Thoracic aorta (tissue), 2 donors: ENCODE measurements at places on chromosomes 1 and 21.

GRCh38 chr1:155125946-155126555 lies 1.6 kb upstream of the EFNA1 start:
- peaks cover 17% of the 10 kb centered on the region for H3K4me1 ChIP-seq
- no peaks in the 10 kb centered on the region for H3K27me3 ChIP-seq
- no peak for DNase-seq
- peak overlapping the region; percentile 80 for H3K4me3 ChIP-seq

GRCh38 chr1:187481581-187482148 lies 652.9 kb downstream of the PLA2G4A start:
- no peaks in the 10 kb centered on the region for H3K4me1 ChIP-seq
- no peak for DNase-seq
- no peaks in the 10 kb centered on the region for H3K36me3 ChIP-seq
- H3K4me3 ChIP-seq, result no peak overlapping the region
- H3K27ac ChIP-seq, result no peak overlapping the region

- H3K4me3 ChIP-seq, result no peak overlapping the region
- no peak overlapping the region for H3K27ac ChIP-seq
- no peaks in the 10 kb centered on the region for H3K27me3 ChIP-seq
- no peaks in the 10 kb centered on the region for H3K4me1 ChIP-seq
Observed at GRCh38 chr1:115807723-115808122, 33.2 kb downstream of the NHLH2 start.

- peak overlapping the region; percentile 58 for H3K4me3 ChIP-seq
- H3K36me3 ChIP-seq, result no peaks in the 10 kb centered on the region
Observed at GRCh38 chr1:2982615-2983318, 38.5 kb upstream of the ACTRT2 start.

DNA sequence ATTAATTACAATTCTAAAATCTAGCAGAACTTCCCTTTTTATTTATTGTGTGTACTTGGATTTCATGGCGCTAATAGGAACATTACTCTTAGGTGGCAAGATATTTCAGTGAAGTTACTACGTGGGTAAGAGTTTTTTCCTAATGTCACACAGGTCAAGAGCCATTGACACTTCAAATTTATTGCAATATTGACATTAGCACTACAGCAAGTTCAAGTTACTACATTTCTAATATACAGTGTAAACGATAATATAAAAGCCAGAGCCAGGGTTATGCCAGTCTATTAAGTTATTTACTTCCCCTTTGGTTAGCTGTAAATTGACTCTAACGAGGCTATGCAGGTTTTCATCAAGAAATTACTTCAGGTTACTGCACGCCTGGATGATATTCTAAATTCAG lies 29.7 kb downstream of the CHODL start:
- no peaks in the 10 kb centered on the region for H3K36me3 ChIP-seq
- DNase-seq, result no peak
- H3K4me3 ChIP-seq, result no peak overlapping the region
- H3K27ac ChIP-seq, result no peak overlapping the region

GRCh38 chr1:232667778-232668165 lies 37.8 kb upstream of the SIPA1L2 start:
- no peak overlapping the region for H3K27ac ChIP-seq
- no peaks in the 10 kb centered on the region for H3K36me3 ChIP-seq
- no peak for DNase-seq
- no peaks in the 10 kb centered on the region for H3K4me1 ChIP-seq
- no peak overlapping the region for H3K4me3 ChIP-seq
- no peaks in the 10 kb centered on the region for H3K27me3 ChIP-seq

- H3K27me3 ChIP-seq, result no peaks in the 10 kb centered on the region
- no peak overlapping the region for H3K4me3 ChIP-seq
- no peak for DNase-seq
- H3K27ac ChIP-seq, result no peak overlapping the region
- no peaks in the 10 kb centered on the region for H3K4me1 ChIP-seq
Observed at GRCh38 chr1:246280551-246280950, 226.5 kb downstream of the SMYD3 start.

DNA sequence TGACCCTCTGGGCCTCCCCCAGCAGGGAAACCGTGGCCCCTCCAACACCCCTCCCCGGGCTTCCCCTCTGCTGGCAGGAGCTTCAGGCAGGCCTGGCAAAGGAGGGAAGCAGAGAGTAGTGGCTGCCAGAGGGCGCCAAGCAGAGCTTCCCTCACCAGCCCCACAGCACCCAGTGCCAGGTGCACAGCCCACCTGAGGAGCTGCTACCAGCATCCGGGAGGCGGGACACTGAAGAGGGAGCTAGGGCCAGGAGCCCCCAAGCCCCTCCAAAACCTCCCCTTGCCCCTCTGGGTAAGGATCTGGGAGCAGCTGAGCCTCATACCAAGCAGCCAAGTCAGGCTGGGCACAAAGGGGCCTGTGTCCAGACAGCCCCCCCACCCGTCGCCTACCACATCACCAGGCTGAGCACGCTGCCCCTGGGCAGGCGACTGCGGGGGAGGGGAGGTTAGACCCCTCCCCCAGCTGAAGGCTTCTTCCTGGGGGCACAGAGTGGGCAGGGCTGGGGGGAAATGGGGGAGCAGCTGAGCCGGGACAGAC lies 19.6 kb downstream of the CCDC24 start:
- H3K27ac ChIP-seq, result no peak overlapping the region
- DNase-seq, result no peak

- no peak for DNase-seq
- H3K27ac ChIP-seq, result no peak overlapping the region
- no peaks in the 10 kb centered on the region for H3K27me3 ChIP-seq
- no peak overlapping the region for H3K4me3 ChIP-seq
Observed at GRCh38 chr21:45372732-45373355, 32.1 kb upstream of the COL18A1 start.

DNA sequence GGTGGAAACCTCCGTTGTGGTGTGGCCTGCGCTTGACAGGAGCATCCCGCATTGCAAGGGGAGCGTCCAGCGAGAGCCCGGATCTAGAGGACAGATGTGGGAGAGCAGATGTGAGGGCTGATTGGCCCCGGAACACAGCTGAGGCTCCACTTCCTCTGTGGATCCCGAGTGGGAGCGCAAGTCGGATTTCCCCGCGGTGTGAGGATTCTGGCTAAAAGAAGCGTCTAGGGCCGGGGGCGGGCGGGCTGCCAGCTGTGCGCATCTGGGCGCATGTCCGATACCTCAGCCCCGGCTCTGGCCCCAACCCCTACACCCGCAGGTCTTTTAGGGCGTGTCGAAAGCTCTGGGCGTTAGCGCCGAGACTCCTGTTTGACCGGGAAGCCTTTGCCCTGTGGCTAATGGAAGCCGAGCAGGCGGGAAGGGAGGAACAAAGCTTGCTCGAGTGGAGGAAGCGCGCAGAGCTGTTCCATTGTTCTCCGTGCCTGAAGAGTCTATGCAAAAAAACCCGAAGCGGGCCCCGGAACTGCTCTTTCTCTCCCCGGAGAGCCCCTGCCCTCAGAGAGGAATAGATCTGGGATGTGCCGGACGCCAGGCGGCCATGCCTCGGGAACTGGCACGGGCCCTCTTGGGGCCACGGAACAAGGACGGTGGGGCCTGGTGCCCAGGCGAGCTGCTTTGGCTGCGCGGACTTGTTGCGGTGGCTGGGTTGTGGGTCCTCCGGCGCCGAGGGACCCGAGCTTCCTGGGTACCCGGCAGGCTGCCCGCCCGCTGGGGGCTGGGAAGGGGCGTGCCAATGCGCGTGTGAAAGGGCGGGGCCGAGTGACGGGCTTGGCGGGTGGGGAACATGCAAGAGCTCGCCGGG lies 111.1 kb downstream of the NAV1 start:
- peak; percentile 42 for DNase-seq
- H3K27ac ChIP-seq, result peak overlapping the region; percentile 47
- no peaks in the 10 kb centered on the region for H3K36me3 ChIP-seq
- no peaks in the 10 kb centered on the region for H3K27me3 ChIP-seq
- peaks cover 23% of the 10 kb centered on the region for H3K4me1 ChIP-seq

- no peaks in the 10 kb centered on the region for H3K36me3 ChIP-seq
- DNase-seq, result no peak
- H3K27me3 ChIP-seq, result no peaks in the 10 kb centered on the region
- H3K4me3 ChIP-seq, result no peak overlapping the region
- no peak overlapping the region for H3K27ac ChIP-seq
Observed at GRCh38 chr21:14414932-14415508, 32.1 kb upstream of the HSPA13 start.

DNA sequence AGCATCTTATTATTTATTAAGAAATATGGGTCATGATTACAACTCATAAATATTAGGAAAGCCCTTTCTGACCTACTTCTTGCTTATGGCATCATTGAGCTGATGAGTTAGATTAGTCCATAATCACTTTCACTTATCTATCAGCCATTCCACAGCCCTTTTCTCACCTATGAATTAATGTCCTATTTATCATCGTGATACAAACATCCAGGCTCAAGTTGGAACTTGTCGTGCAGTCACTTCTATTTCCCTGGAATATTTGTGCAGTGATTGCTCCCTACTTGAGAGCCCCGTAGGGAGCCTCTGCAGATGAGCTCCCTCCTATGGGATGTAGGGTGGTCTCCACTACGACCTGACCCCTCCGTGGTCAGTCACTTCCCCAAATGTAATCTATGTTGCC lies 8.1 kb upstream of the F3 start:
- H3K4me3 ChIP-seq, result no peak overlapping the region
- no peak overlapping the region for H3K27ac ChIP-seq
- no peaks in the 10 kb centered on the region for H3K36me3 ChIP-seq
- DNase-seq, result no peak

DNA sequence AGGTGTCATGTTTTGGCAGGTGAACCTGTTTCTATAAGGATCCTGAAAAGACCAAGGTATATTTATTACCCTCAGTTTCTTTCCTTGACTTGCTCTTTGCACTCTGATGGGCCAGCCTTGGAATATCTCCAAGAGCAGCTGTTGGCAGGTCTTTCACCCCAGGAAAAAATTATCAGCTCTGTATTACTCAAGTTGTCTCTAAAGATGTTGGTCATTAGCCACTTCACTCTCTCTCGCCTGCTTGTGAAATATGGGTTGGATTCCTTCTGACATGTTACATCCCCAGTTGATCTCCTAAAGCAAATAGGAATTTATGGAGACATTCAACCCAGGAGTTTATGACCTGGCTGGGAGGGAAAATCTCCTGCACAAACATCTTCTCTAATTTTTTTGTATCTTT lies 85.9 kb downstream of the KCNJ15 start:
- H3K36me3 ChIP-seq, result no peaks in the 10 kb centered on the region
- no peak for DNase-seq
- peak overlapping the region; percentile 95 for H3K27ac ChIP-seq
- no peaks in the 10 kb centered on the region for H3K27me3 ChIP-seq
- peaks cover 22% of the 10 kb centered on the region for H3K4me1 ChIP-seq

- H3K4me3 ChIP-seq, result no peak overlapping the region
- no peaks in the 10 kb centered on the region for H3K27me3 ChIP-seq
- H3K4me1 ChIP-seq, result peaks cover 21% of the 10 kb centered on the region
- no peak for DNase-seq
Observed at GRCh38 chr21:33667636-33668035, 25.3 kb downstream of the ITSN1 start.

DNA sequence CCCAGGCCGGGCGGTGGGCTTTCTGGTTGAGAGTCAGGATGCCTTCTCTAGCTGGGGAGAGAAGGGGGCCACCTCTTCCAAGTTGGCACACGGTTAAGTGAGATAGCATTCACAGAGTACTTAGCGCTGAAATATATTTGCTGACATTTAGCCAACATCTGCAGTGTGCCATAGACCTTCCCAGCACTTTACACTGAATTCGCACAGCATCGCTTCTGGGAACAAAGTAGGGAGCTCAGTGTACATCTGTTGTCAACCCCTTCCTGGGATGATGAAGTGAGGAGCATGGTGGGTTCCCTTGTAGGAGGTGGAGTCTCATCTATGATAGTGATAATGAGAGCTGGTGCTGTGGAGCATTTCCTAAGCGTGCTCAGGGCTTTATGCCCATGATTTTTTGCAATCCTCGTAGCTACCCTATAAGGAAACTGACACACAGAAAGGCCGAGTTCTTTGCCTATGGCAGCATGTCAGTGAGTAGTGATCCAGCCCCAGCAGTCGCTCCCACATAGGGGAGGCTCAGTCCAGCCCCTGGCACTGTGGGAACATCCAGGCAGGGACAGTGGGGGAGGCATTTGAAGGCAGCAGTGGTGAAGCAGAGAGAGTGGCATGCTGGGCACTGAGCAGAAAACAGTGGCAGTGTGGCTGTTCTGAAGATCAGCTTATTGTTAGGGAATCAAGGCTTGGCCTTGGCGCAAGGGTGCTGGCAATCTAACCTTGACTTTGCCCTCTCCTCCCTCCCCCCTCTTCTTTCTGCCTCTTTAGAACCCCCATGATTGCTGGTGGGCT lies 176.2 kb downstream of the PGBD5 start:
- H3K36me3 ChIP-seq, result peaks cover 19% of the 10 kb centered on the region
- peak overlapping the region; percentile 89 for H3K27ac ChIP-seq
- peaks cover 42% of the 10 kb centered on the region for H3K4me1 ChIP-seq
- H3K4me3 ChIP-seq, result no peak overlapping the region
- DNase-seq, result no peak

DNA sequence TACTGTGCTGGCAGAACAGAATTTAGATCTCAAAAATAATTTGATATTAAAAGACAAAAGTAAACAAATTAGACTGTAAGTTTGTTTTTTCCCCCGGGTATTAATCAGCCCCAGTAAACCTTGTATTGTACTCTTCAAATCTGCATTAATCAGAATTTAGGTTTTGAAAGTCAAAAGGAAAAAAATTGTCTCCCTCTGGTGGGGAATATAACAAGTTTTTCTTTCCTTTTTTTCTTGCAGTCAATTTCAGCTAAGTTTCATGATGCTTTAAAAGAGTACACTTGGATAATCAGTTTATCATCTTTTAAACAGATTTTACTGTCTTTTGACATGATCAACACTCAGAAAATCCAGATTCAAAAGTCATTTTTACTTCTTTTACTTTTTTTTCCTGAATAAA lies 134.5 kb upstream of the PKN2 start:
- H3K4me3 ChIP-seq, result no peak overlapping the region
- H3K27me3 ChIP-seq, result no peaks in the 10 kb centered on the region
- no peak for DNase-seq

DNA sequence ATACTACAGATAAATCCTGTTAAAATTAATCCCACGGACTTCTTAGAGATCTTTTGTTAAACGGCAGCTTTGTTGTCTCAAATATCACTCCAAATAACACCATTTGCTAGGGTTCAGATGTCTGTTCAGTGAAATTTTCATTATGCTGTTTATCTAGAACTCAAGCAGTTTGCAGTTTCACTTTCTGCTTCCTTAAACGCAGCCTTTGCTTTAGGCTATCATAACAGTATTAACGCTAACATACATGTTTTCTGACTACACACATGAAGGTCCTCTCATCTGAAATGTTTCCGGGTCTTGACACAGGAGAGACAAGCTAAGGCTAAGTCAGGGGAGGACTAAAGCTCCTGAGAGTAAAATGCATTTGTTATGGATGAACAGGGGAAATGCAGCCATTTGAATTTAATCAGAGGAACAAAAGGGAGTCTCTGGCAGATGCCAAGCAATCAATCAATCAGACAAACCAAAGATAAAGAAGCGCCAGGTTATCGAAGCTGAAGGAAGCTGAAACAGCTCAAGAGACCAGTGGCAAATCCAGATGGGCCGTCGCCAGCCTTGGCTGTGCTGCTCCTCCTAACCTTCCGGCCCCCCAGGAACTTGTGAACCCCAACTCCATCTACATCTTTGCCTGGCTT lies 16.9 kb downstream of the CCSAP start:
- H3K36me3 ChIP-seq, result peaks cover 16% of the 10 kb centered on the region
- no peak for DNase-seq
- no peaks in the 10 kb centered on the region for H3K4me1 ChIP-seq
